Kidney capillary endothelial cell (primary cell): ENCODE measurements at places on chromosomes 1 and 21.
A peak's percentile ranks its signal among the peaks of the same experiment; 100 is the strongest.

DNA sequence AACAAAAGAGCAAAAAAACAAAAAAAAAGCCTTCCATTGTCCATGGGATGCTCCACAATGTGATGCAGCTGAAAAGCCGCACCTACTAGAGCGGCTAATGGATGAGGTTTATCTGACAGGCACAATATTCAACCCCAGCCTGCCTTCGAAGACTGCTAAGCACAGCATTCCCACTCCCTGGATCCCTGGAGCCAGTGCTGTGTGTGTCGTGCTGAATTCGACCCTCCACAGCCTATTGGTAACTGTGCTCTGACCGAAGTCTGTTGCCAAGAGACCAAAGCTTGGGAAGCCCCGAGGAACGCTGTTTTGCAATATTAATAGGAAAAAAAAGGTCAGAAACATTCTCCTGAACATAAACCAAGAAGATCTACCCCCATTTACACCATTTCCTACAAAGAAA lies 57.2 kb upstream of the PUM1 start:
- DNase-seq, result no peak

- peak; percentile 1 for DNase-seq
These were observed 244.2 kb upstream of the HOOK1 start for GRCh38 chr1:59570524-59570923.

- no peak for DNase-seq
These were observed 152.0 kb downstream of the CHRM3 start for GRCh38 chr1:239538239-239538988.

DNA sequence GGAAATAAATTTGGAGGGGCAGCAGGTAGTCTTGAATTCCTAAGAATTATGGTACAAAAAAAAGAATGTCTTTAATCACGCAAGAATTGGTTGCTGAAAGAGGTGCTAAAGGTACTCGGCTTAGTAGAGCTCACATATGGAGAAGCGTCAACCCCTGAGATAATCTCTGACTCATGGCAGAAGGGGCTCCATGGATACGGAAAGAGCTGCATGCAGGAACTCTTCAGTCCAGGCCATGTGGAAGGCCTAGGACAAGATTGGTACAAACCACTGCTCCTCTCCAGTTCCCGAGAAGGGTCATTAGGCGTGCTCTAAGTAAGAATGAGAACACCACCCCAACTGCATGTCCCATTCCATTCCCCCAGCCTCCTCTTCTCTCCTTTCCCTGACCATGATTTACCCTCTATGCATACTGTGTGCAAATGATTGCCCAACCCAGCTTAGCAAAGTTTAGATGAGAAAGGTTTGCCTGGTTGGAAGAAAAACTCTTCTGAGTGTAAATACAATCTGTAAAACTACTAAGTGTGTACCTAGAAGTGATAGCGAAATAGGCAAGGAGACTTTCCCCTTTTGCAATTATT lies 10.9 kb downstream of the GJA8 start:
- DNase-seq, result no peak

DNA sequence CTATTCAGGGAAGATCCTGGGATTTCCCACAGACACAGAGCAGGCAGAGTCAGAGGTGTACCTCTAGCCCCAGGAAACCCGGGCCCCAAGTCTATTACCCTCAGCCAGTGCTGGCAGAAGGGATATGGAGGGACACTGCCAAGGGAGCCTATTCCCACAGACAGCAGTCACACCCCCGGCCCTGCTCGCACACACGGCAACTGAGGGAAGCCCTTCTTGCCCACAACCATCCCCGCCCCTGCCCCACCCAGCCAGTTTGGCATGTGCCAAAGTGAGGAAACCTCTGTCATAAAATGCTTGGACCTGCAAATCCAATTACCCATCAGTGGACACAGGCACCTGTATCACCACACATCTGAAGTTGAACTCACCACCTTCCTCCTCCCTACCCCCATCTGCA lies 6.5 kb downstream of the CACNA1S start:
- no peak for DNase-seq

- DNase-seq, result no peak
These were observed 130.3 kb downstream of the TIAM1 start for GRCh38 chr21:31213787-31214186.

DNA sequence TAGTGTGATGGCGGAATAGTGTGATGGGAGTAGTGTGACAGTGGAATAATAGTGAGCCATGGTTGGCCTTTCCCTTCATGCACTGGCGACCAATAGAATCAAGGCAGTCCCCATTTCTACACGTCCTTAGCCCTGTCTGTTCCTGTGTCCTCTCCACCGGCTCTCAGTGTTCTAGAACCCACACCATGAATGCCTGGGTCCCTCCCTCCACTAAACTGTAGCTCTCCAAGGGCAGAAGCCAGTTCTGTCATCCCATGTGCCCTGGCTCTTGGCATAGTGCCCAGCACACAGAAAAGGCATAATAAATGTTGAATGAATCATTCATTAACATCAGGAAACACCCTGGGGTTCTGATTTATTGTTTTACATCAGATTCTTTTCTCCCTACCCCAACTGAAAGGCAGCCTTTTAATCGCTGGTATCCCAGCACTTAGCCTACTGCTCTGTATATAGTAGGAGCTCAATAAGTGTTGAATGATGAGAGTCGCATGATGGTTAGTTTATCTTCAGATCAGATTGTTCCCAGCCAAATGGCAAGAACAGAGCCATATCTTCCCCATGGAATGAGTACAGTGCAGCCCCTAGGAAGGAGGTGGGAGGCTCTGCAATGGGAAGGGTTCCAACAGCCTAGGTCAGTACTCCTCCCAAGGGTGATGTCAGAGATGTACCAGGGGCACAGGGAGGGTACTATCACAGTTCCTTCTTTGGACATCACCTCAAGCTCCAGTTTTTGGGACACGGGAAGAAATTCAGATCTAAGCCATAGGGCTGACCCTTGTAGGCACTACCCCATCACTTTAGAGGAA lies 325.7 kb downstream of the HHAT start:
- DNase-seq, result no peak

GRCh38 chr1:94514095-94514727 lies 27.3 kb downstream of the F3 start:
- DNase-seq, result peak; percentile 33

DNA sequence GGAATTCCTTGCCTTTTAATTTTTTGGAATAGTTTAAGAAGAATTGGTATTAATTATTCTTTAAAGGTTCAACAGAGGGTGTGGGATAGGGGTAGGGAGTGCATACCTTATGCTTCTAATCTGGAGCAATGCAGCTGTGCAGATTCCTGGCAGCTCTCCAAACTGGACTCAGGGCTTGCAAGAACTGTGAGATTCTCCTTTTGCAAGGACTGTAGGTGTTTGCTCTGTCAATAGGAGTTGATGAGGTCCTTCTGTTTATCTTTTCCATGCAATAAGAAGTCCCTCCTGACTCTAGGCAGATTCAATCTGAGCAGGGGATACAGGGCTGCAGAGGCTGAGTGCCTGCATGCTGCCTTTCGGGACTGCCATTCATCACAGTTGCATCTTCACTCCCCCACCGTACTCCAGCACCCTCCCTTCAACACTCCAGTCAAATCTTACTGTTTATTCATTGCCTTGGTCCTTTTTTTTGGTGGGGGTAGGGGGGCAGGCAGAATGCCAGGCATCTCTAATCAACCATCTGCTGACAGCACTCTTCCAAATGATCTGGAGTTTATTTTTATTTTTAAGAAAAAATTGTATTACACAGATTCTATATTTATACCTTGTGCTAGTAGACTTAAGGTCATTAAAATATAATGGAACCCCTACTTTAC lies 122.3 kb downstream of the DISC1 start:
- DNase-seq, result no peak

- DNase-seq, result no peak
These were observed 101.4 kb downstream of the PIK3R3 start for GRCh38 chr1:46030876-46031660.

GRCh38 chr1:166165661-166166328 lies 1.0 kb downstream of the FAM78B start:
- no peak for DNase-seq

- DNase-seq, result no peak
These were observed 135.9 kb downstream of the FGGY start for GRCh38 chr1:59432531-59433439.

GRCh38 chr1:205449750-205450443 lies 5.9 kb downstream of the BLACAT1 start:
- no peak for DNase-seq

- no peak for DNase-seq
These were observed 63.5 kb upstream of the UBE2U start for GRCh38 chr1:64139877-64140276.

DNA sequence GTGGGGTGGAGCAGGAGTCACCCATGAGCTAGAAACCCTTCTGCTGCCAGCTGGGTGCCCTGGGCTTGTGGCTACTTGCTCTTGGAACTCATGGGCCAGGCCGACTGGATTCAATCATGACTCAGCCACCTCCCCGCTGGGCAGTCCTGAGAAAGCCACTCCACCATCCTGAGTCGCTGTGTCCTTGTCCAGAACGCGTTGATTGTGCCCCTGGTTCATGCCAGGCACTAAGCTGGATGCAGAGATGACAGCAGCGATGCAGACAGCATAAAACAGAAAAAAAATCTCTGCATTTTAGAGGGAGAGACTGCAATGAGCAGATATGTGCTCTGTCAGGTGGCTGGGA lies 10.6 kb downstream of the PADI1 start:
- no peak for DNase-seq

DNA sequence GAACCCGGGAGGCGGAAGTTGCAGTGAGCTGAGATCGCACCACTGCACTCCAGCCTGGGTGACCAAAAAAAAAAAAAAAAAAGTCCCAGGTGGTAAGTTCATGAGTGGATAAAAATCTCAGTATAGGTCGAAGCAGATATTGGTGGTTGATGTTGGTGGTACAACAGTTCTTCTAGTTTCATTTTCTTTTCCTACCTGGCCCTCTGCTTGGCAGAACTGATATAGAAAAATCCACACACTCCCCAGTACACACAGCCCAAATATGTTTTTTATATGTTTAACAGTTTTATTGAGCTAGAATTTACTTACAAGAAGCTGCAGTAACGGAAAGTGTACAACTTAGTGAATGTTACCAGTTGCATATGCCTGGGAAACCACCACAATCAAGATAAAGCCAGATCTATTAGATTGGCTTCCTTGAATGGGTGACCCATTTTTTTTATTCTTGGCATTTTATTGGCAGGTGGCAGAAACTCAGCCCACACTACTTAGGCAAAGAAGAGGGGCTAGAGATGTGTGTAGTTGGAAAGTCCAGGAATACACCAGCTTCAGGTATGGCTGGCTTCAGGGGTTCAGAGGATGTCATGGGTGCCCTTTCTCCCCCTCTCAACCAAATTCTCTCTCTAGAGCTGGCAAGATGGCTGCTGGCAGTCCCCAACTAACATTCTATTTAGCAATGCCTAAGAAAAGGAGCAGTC lies 118.3 kb upstream of the SLC25A33 start:
- DNase-seq, result no peak

GRCh38 chr1:51189421-51190073 lies 46.5 kb upstream of the RNF11 start:
- DNase-seq, result peak; percentile 63

DNA sequence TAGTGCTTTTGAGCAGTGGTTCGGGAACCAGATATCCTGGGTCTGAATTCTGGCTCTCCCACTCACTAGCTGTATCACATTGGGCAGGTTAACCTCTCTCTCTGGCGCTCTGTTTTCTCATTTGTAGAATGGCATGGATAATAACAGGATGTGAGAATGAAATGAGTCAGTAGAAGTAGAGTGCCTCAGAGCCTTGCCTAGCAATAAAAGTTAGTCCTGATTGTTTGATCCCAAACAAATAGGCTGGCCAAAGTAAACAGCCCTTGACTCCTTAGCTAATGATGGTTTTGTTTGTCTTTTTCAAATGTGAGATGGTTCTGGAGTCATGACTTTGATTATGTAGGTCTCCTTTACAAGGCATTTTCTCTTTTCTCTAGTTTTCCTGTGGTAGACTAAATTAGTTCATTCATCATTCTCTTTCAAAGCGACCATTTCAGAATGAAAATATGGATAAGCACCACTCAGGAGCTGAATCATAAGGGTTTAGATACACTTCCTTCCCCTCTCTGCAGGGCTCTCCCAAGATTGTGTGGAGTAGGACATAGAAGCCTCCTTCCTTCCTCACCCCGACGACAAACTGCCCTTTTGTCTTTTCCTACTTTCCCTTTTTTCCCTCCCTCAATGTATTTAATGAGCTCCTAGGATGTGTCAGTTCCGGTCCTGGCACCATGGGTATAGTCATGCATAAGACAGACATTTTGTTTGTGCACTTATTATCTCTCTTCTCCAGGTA lies 23.1 kb downstream of the KIAA0040 start:
- peak; percentile 87 for DNase-seq

- DNase-seq, result no peak
These were observed 1.5 kb downstream of the CD58 start for GRCh38 chr1:116569381-116569670.

DNA sequence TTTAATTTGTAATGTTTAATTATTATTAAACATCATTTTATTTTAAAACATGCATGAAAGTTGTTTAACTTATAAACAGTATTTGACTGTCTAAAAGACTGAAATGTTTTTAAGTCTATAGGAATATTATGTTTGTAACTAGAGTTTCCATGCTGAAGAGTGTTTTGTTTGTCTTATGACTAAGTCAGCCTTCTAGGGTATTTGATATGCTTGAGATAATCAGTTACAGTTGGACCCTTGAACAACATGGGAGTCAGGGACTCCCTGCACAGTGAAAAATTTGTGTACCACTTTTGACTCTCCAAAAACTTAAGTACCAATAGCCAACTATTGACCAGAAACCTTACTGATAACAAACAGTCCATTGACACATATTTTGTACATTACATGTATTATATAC lies 45.5 kb upstream of the KANK4 start:
- no peak for DNase-seq

GRCh38 chr1:66282891-66283621 lies 250.9 kb upstream of the SGIP1 start:
- DNase-seq, result no peak

DNA sequence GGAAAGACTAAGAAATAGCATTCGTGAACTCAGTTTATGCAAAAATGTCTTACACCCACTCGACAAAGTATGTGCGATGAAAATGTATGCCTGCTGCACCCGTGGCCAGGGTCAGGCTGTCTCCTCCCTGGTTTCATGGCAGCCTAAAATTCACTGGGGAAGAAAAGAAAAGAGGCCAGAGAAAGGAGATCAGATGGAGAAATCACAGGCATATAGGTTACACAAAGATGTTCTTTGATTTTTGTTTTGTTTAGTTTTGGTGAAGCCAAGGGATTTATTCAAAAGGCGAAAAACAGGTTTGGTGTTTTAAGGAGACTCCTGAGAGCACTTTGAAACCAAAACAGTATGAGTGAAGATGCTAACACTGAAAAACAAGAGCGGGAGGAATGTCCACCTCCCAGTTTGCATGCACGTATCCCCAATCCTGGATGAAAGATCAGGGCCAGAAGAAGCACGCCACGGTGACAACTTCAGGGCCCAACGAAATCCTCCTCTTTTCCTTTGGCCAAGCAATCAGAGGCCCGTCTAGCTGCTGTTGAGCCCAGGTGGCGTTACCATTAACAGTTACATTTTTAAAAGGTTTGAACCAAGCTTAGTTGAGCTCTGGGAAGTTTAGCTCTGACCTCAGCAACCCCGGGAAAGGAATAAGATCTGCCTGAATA lies 992 bp upstream of the SSX2IP start:
- DNase-seq, result no peak

- no peak for DNase-seq
These were observed 8.1 kb upstream of the TCHHL1 start for GRCh38 chr1:152096931-152097330.
